ENCODE measurements at places on chromosomes 6 and 20.

- no peak for DNase-seq
Observed at GRCh38 chr6:157124485-157125254, 198.6 kb downstream of the TMEM242 start.

GRCh38 chr20:1500496-1500895 lies 9.3 kb upstream of the SIRPB2 start:
- DNase-seq = no peak

- DNase-seq = no peak
Observed at GRCh38 chr6:83183082-83183828, 9.8 kb downstream of the PGM3 start.

- DNase-seq = no peak
Observed at GRCh38 chr6:70622461-70622860, 45.2 kb upstream of the SMAP1 start.

- DNase-seq = no peak
Observed at GRCh38 chr6:49151957-49152356, 311.1 kb downstream of the MMUT start.

DNA sequence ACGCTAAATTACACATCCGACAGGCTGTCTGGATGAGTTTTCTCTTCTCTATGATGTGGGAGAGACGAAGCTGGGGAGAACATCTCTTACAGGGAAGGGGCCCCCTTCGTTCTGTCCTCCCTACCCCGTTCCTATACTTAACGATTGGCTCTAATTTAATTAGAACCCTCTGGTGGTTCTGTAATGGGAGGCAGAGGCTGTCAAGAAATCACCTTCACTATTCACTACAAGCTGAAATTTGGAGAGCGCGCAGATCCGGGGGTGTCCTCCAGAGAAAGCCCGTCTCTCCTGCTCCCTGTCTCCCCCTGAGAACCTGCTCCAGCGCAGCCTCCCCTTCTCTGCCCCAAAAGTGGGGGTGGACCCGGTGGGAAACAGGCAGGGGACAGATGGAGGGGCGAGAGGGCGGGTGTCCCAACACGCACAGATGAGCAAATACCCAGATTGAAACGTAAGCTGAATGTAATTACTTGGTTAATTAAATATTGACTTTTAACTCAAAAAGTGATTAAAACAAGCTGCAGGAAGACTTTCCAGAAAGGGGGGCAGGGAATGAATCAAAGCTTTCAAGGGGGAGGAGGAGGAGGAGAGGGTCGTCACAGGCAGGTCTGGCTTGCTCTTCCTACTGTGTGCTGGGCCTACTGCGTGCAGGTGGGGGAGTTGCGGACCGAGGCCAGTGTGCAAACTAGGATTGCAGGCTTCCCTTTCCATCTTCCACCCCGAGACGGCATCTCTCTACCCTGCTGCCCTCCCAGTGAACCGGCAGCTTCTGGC lies 1.3 kb downstream of the SULF2 start:
- no peak for DNase-seq

DNA sequence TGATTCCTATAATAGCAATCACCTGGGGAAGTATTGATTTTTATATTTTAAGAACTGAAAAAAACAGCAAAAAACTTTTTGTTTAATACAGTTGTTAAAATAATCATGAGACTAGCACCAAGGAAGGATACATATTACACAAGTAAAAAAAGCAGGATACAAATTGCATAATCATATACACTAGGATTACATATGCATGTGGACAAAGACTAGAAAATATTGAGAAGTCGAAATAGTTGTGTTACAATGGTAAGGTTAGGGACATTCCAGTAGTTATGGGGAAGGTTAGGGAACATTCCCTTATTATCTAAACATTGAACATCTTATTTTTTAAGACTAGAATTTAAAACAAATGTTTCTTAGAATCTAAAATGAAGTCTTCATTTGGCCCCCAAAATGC lies 9.5 kb downstream of the NUS1 start:
- DNase-seq = no peak

GRCh38 chr6:127267646-127268625 lies 1.3 kb downstream of the RNF146 start:
- DNase-seq = peak; percentile 22

- no peak for DNase-seq
Observed at GRCh38 chr6:43758617-43759050, 11.4 kb upstream of the VEGFA start.

DNA sequence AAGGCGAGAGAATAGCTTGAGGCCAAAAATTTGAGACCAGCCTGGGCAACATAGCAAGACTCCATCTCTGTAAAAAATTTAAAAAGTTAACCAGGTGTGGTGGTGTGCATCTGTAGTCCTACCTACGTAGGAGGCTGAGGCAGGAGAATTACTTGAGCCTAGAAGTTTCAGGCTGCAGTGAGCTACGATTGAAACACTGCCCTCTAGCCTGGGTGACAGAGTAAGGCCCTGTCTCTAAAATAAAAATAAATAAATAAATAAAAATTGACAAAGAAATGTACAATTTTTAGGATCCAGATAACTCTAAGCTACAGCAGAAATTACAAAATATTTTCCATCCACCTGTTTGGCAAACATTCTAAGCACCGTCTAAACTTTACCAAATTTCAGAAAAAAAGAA lies 941.0 kb upstream of the ADGRB3 start:
- DNase-seq = no peak

DNA sequence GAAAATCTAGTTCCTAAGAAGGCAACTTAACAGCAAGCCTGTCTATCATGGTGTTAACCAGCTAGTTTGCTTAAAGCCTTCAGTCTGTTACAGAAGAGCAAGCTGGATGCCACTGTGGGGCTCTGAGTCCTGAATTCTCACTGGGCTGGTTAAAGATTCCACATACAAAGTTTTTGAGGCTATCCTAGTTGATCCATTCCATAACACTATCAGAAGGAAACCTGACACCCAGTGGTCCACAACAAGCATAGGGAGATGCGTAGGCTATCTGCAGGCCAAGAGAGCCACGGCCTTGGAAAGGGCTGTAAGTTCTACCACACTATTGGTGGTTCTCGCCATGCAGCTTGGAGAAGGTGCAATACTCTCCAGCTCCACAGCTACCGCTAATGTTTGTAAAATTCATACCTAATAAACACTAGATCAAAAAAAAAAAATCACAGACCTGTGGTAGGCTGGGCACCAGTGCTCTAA lies 420 bp upstream of the MCCD1 start:
- DNase-seq = no peak

DNA sequence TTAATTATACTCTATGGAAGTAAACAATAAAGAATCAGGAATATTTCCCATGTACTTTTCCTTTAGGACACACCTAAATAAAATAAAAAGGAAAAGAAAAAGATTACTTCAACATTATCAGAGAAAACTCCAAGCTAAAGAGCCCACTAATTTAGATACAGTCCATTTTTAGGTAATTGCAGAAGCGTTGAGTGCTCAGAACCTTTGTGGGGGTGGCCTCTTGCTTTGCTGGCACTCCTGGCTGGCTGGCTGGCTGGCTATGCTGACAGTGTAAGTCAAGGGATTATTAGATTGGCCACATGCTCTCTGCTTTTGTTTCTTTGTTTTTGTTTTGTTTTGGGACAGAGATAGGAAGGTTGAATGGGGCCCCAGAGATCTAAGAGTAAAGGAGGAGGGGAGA lies at the start of gene GJE1:
Gene GJE1 (plus strand): TSS at position 301 of the 400 bp plus-strand sequence. CDS start 234 bp downstream, outside the sequence.
- no peak for DNase-seq

GRCh38 chr6:142760152-142760551 lies 184.8 kb downstream of the HIVEP2 start:
- DNase-seq = no peak

- DNase-seq = peak; percentile 54
Observed at GRCh38 chr6:33297956-33298772, 578 bp downstream of the RGL2 start.

- DNase-seq = no peak
Observed at GRCh38 chr6:69861986-69862385, 4.4 kb upstream of the COL19A1 start.

GRCh38 chr6:161080263-161080970 lies 88.8 kb downstream of the MAP3K4 start:
- no peak for DNase-seq
